ENCODE measurements at places on chromosomes 2 and 18.

DNA sequence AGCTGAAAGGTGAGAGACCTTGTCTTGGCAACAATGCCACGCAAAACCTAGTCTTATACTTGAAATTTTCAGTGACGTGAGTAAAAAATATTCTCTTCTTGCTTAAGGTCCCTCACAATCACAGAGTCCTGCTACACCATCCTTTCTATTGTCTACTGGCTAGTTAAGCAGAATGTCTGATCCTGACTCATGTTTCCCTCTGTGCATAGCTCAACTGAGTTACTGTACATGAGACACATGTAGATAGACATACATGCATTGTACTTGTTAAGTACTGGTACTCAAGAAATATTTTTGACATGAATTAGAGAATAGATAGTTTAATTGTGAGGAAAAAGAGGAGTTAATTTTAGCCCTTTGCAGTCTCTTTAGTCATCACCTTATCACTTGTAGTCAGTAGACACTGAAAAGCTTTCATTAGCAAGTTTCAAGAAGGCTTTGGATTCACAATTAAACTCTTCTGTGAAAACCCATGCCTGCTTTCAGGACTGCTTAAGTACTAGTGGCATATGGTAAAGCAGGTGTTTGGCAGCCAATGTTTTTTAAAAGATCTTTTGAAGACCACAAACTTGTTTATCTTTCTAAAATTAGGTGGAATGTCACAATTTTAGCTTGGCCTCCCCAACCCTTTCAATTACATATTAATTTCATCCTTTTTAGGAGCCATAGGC, 158.7 kb upstream of the CCDC150 start:
- DNase-seq, result no peak

GRCh38 chr2:31828891-31829290, 181.9 kb downstream of the MEMO1 start:
- DNase-seq, result no peak

DNA sequence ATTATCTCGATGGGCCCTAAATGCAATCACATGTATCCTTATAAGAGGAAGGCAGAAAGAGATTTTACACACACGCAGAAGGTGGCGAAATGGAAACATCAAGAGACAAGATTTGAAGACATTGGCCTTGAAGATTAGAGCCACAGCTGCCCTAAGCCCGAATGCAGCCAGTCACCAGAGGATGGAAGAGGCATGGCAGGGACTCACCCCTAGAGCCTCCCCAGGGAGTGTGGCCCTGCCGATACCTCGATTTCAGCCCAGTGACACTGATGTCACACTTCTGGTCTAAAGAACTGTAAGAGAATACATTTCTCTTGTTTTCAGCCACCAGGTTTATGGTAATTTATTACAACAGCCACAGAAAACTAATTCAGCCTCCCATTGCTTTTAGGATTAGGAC, 17.4 kb downstream of the TTC39C start:
- DNase-seq, result no peak

DNA sequence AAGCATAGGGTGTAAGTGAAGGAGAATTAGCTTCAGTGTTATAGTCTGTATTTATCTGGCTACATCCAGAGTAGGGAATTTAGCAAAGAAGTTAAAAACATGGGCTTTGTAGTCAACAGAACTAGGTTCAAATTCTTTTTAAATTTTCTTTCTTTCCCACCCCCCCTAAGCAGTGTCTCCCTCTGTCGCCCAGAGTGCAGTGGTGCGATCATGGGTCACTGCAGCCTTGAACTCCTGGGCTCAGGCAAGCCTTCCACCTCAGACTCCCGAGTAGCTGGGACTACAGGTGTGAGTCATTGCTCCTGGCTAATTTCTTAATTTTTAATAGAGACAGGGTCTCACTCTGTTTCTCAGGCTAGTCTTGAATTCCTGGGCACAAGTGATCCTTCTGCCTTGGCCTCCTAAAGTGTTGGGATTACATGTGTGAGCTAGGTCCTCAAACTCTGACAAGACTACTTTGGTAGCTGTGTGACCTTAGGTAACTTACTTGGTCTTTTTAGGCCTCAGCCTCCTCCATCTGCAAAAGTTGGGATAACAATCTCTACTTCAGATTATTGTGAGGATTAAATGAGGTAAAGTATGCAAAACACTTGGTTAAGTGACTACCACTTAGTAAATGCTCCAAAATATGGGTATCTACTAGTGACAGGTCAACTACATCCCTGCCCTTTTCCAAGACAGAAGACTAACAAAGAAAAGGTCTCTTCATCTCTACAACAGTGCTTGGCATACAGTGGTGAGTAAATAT, 17.8 kb downstream of the DOK1 start:
- no peak for DNase-seq

DNA sequence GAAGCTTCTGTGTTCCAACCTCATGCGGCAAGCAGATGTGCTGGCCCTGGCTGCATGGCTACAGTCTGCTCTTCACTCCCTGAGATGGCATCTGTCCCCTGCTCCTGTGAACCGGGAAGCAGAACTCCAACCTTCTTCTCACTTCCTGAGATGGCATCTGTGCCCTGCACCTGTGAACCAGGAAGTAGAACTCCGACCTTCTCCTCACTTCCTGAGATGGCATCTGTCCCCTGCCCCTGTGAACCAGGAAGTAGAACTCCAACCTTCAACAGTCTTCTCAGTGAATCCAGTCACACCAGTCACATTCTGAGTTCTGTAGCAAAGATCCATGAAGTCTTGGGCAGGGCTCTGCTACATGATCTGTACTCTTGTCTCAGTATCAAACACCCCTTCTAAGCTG, 887.2 kb upstream of the KLHL29 start:
- no peak for DNase-seq

DNA sequence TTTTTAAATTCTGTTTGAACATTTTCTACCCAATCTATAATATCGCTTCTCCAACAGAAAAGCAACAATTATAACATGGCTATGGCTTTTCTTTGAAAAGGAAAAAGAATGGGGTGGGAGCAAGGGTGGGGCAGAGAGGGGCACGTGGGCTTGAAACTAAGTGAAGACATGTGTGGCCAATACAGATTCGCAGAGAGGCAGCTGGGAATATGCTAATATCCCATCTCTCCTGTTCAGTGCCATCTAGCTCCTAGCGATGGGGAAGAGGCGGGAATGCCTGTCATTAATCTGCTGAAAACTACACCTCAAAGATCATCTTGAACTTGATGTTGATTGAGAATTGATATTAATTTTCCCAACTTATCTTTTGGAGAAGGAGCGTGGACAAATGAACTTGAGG, 65.5 kb upstream of the ITGA6 start:
- DNase-seq, result no peak

DNA sequence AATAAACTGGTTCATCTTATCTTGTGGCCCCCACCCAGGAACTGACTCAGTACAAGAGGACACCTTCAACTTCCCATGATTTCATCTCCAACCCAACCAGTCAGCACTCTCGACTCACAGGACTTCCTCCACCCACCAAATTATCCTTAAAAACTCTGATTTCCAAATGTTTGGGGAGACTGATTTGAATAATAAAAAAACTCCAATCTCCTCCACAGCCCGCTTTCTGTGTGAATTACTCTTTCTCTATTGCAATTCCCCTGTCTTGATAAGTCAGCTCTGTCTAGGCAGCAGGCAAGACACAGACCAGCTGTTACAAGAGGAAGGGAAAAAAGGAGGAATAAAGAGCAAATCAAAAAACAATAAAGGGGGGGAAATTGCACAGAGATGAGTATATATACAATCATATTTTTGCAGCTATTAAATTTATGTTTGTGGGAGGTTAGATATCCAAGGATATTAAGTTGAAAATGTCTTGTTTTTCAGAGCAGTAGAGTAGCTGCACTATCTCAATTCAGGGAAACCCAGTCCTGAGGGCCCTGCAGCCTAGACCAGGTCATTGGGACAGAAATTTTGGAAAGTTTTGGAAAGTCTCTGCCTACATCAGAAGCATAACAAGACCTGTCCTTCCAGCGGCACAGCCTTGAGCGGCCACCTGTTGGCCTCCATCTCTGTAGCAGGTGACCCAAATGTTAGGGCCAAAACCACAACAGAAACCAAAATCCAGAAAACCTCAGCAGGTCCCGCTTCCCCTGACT, 32.8 kb upstream of the SIGLEC15 start:
- no peak for DNase-seq

- DNase-seq, result no peak
Observed at GRCh38 chr18:63183378-63183777, 136.2 kb downstream of the BCL2 start.

GRCh38 chr18:9786631-9787030, 78.5 kb downstream of the RAB31 start:
- no peak for DNase-seq

DNA sequence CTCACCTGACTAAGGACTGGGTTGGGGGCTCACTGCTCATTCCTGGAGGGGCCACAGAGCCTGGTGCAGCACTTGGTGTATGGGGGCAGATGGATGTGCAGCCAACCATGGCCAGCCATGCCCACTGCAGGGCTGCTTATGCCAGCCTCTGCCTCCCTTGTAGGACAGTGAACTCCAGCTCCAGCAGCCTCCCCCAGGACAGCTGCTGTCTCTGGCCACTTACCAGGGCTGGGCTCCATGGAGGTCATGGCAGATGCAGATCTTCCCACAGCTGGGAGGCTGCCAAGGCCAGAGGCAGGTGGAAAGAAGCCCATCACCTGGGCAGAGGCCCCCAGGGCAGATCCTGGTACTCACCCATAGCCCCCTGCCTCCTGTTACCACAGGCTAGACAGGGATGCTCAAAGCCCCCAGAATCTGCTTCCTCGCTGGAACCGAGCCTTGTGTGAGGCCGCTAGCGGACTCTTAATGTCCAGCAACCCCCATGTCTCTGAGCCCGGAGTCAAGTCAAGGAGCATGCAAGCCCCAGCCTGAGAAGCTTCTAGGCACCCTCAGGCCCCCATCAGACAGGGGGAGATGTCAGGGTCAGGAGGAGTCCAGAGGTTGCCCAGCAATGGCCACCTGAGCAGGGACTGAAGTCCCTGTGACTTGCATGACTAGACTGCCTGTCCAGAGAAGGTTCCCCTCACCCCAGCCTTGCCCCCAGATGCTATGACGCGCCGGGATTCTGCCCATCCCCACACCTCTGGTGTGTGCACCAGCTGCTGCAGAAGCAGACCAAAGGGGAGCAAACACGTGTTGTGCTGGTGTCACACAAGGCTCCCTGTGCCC, 123.6 kb downstream of the TWIST2 start:
- DNase-seq, result no peak

GRCh38 chr18:8707556-8708300, 2.4 kb downstream of the MTCL1 start:
- no peak for DNase-seq

GRCh38 chr2:149562324-149562723, 25.3 kb downstream of the MMADHC start:
- DNase-seq, result no peak

DNA sequence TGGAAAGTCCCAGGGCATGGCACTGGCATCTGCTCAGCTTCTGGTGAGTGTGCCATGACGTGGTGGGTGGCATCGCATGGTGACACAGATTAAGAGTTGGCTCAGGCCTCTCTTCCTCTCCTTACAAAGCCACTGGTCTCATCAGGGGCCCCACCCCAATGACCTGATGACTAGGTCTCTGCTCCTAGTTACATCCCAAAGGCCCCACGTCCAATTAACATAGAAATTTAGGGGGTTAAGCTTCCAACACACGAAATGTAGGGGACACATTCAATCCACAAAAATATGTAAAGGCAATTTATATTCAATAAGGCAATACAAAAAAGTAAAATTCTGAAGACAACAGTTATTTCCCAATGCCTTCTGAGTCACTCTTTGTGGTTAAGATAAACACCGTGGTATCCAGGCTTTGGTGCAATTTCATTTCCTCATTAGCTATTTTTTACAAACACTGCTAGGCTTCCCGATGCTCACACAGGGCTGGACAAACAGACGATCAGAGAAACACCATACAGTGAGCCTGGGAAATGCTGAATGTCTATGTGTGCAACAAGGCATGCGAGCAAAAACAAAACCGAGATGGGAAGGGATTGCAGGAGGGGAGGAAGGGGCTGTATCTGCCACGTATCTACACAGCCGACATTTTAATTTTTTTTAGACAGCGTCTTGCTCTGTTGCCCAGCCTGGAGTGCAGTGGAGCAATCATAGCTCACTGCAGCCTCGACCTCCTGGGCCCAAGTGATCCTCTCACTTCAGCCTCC, 67.2 kb downstream of the MBP start:
- peak; percentile 82 for DNase-seq

DNA sequence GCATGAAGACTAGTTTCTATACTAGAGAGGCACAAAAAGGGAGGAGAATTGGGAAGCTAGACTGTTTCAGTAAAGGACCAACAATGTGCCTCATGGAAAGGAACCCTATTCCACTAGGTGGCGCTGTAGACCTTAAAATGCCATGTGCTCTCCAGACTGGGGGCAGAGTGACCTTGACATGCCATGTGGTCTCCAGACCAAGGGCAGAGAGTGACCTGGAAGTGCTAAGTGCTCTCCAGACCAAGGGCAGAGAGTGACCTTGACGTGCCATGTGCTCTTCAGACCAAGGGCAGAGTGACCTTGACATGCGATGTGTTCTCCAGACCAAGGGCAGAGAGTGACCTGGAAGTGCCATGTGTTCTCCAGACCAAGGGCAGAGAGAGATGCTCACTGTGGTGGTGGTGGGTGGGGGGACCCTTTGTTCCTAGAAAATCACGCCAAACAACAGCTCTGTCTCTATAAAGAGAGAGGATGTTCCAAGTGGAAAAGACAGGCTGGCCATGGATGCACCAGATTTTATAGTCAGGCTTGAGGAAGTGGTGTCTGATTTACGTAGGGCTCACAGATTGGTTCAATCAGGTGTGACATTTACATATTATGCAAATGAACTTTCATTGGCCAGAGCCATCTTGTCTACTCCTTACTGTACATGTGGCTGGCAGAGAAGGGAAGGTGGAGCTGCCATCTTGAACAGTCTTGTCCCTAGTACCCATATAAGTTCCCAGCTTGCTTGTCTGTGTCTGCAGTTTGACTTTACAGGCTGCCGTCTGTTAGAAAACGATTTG, 344.0 kb upstream of the DDX18 start:
- no peak for DNase-seq

- no peak for DNase-seq
Observed at GRCh38 chr2:64119369-64119768, 24.9 kb downstream of the PELI1 start.

DNA sequence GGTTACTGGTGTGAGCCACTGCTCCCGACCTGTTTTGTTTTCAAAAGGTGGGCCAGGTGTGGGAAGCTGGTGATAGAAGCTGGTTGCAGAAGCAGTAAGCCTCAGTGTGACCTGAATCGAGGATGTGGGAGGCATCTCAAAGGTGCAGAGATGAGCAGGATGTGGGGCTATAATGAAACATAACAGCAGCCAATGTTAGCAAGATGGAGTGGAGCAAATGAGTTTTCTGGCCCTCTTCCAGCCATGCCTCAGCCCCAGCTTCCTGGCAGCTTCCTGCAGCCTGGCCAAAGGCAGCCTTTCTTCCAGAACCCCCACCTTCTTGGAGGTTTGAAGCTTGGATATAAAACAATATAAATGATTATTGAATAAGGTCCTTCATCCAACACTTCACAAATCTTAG, 184.8 kb downstream of the NCK2 start:
- DNase-seq, result peak; percentile 14

GRCh38 chr2:171703574-171704347, 16.5 kb downstream of the DYNC1I2 start:
- DNase-seq, result no peak

DNA sequence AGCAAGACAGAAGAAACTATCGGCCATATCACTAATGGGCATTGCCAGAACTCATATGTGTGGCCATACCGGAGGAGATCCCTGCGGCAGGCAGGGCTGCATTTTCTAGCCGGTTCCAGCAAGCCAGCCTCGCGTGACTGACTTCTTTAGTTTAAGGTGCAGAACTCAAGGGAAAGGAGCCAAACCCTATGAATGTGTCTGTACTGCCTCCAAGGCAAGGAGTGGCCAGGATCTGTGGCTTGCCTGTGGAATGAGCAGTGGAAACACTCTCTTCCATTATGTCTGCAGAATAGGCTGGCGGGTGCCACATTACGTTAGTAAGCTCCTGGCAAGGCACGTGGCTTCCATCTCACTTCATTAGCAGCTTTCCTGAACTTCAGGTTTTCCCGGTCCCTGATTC, 137.6 kb downstream of the ATL2 start:
- no peak for DNase-seq
